Inflammatory macrophage treated with lipopolysaccharide for 4 hours (primary cell): ENCODE measurements at places on chromosomes 6 and 20.

GRCh38 chr20:6674831-6675230 is 92.7 kb upstream of the BMP2 start:
- DNase-seq, result no peak

- no peak for DNase-seq
Observed at GRCh38 chr20:47705497-47705856, 79.8 kb downstream of the SULF2 start.

- no peak for DNase-seq
Observed at GRCh38 chr6:97123652-97124051, 159.4 kb downstream of the MMS22L start.

- DNase-seq, result peak; percentile 92
Observed at GRCh38 chr20:19815553-19815991, 57.5 kb downstream of the RIN2 start.

DNA sequence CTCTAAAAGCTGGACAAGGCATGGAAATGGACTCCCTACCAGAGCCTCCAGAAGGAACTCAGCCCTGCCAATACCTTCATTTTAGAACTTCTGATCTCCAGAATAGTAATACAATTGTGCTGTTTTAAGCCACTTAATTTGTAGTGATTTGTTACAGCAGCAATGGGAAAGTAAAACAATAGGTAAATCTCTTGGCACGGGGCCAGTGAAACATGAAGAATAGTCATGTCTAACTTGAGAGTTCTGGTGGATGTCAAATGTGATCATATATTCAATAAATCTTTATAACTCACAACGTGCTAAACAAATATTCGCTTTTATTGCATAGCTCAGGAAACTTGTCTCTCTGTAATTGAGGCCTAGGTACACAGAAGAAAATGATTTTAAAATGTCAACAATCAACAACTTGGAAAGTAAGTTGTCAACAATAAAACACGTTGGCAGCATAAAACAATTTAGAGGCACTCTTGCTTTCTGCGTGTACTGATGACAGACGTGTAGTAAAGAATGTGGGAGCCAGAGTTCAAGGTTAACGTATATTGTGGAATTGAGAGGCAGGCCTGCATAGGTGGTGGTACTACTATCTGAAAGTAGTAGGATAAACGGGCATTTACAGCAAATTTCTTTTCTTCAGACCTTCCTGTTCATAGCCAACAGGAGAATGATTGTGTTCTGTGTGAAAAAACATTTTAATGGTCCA is 140.5 kb upstream of the OPRM1 start:
- DNase-seq, result no peak

- no peak for DNase-seq
Observed at GRCh38 chr20:37238426-37238825, 23.2 kb downstream of the GHRH start.

DNA sequence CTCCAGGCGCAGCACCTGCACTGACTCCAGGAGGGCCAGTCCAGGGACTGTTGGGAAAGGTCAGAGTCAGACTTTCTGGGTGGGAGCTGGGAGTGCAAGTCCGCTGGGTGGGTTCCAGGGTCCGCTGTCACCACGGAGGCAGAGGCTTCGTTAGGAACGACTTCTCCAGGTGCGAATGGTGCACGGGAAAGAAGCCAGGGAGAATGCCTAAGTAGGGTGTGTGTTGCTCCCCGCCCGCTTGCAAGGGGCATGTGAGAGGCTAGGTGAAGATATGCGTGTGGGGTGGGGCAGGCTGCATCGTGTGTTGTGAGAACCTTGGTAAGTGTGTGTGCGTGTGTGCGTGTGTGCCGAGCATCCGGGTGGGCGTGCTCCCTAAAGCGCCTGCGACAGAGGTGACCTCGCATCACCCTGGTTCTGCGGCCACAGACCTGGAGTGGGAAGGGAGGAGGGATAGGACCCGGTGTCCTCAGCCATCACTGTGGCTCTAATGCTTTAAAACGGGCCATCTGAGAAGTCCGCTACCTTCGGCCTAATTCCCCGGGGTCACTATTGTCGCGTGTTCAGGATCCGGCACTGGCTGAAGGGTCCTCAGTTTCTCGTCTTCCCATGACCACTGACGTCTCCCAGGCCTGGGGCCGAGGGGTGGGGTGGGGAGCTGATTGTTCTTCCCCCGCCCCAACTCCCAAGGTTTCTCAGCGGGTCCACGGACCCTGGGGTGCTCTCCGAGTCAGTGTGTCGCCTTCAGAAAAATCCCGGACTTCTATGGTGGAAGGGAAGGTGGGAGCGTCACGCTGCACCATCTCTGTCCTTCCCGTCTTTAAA is 6.1 kb downstream of the SLC32A1 start:
- DNase-seq, result no peak

- peak; percentile 85 for DNase-seq
Observed at GRCh38 chr6:15672291-15672690, 9.5 kb upstream of the DTNBP1 start.

GRCh38 chr6:23929201-23929600 is 196.8 kb upstream of the NRSN1 start:
- DNase-seq, result no peak

- DNase-seq, result no peak
Observed at GRCh38 chr20:58433759-58434158, 44.7 kb downstream of the VAPB start.

- no peak for DNase-seq
Observed at GRCh38 chr6:162525181-162525580, 202.4 kb downstream of the PRKN start.

- no peak for DNase-seq
Observed at GRCh38 chr6:163446549-163446948, 32.0 kb downstream of the QKI start.

GRCh38 chr6:39515471-39515870 is 193.0 kb upstream of the KCNK16 start:
- DNase-seq, result no peak

DNA sequence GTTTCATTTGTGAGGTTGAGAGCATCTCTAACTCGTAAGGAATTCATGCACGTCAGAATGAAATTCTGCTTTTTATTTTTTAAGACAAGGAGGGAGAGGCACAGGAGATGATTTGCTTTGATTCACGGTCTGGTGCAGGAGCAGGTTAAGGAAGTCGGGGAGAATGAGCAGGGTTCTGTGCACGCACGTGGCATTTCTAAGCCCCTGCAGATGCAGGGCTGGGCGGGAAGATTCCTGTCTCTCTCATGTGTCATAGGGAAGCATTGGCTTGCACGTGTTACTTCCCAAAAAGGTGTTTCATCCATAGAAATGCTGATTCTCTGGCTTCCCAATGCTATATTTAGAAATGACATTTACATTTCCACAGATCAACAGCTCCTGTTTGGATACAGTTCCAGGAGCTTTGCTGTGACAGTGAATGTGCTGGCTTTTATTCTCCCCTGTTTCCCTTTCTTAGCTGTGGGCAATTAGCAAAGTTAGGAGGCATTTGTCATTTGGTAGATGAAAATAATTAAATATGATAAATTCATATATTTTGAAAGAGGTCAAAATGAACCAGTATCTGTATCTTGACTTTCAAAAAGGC is 119.7 kb upstream of the ZFP64 start:
- DNase-seq, result no peak

DNA sequence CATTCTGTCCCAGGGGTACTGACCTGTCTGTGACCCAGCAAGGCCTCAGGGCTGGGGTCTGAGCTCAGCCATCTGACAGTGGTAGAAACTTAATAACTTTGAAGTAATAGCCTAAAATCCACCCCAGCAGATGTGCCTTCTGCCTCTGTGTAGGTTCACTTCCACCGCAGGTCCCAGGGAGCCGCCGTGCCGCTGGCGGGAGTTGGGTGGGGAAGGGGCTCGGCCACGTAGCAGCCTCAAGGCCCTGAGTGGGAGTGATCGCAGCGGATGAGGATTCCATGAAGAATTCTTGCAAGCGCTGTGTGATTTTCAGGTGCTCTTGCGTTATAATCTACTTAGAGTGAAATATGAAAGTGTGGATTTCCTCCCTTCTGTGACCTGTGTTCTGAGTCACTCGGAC is 163.7 kb downstream of the DTNBP1 start:
- DNase-seq, result no peak

DNA sequence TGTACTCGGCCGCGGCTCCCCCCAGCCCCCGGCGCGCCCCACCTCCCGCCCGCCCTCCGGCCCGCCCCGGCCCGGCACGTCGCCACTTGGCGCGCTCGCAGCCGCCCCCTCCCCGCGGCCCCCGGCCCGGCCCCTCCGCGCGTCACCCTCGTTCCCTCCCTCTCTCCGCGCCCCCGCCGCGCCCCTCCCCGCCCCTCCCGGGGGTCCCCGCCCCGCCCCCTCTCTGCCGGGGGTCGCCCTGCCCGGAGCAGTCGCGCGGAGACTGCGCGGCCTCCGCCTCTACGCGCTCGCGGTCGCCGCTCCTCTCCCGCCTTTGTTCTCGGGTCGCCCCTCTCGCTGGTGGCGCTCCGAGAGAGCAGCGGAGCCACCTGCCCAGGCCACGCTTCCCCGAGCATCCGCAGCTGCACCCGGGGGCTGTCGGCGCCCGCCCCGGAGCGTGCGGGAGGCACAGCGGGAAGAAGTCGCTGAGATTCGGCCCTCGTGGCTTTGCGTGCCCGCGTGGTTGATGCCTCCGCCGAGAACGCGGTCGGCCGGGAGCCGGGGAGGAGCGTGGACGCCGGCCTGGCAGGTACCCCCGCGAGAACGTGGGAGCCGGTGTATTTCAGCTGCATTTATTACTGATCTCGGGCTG is at the start of gene PHF10:
Gene PHF10, minus strand, starts transcription at position 7 of the 631 bp plus-strand sequence. CDS start 569 bp downstream, outside the sequence.
- DNase-seq, result peak; percentile 16

DNA sequence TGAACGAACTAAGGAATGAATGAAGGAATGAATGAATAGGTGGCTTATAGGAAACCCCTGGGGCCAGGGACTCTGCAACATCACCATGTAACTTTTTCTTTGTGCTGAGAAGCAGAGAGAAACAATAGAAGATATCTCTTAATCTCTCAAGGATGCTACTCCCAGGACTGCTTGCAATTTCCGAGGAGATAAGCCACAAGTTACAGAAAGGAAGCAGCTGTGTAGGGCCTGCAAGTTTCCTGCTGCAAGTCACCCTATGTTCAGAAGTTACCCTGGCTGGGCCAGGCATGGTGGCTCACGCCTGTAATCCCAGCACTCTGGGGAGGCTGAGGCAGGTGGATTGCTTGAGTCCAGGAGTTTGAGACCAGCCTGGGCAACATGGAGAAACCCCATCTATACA is 7.3 kb upstream of the MAVS start:
- no peak for DNase-seq
